MCF 10A (cell line): ENCODE measurements at places on chromosomes 2 and 18.
A peak's percentile ranks its signal among the peaks of the same experiment; 100 is the strongest.

GRCh38 chr2:130834091-130834930 is 2.4 kb upstream of the ARHGEF4 start:
- peak; percentile 14 for DNase-seq

DNA sequence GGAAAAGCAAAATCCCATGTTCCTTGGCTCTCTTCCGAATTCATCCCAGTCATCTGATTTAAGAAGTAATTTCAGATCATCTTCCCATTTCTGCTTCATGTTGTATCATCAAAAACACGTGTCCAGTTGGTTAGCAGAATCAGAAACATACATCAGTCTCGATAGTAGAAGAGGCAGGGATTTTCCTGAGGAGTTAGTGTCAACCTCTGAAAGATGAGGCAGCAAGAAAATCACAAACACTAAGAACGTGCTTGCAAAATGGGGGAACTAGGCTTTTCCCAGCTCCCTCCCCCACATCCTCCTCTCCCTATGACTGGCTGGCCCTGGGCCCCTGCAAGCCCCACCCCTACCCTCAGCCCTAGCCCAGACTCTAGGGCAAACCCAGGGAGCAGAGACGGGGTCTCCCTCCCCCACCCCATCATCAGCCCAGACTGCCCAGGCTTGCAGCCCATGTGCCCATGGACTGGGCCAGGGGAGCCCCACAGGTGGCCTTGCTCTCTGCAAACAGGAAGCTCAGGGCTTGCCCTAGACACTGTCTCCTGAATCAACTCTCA is 161.0 kb upstream of the ID2 start:
- DNase-seq = no peak

DNA sequence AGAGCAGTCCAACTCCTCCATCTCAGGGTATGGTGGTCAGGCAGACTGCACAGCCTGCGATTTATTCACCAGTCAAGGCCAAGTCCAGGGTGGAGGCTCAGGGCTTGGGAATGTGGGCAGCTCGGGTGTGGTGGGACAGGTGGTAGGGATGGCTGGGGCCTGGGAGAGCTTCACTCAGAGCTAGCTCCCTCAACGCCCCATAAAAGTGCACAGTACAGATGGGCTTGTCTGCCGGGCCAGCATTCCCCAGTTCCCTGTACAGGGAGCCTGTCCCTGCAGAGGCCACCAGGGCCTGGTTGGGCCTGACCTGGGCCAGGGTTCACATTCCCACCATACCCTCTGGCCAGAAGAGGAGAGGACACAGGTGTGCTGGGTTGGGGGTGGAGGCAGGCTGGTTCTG is 49.2 kb upstream of the OTOS start:
- DNase-seq = no peak

DNA sequence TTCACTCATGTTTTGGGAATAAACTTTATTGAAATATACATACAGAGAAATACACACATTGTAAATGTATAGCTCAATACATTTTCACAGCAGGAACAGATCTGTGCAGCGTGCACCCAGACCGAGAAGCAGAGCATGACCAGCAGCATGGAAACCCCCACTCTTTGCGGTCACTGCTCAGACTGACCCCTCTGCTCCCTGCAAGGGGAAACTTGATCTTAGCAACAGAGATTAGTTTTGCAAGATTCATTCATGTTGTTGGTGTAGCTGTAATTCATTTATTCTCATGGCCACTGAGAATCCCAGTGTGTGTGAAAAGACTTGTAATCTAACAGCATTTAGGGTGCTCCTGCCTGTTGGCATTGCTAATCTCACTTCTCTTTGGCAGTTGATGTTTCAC is 35.2 kb downstream of the LPIN1 start:
- DNase-seq = no peak

DNA sequence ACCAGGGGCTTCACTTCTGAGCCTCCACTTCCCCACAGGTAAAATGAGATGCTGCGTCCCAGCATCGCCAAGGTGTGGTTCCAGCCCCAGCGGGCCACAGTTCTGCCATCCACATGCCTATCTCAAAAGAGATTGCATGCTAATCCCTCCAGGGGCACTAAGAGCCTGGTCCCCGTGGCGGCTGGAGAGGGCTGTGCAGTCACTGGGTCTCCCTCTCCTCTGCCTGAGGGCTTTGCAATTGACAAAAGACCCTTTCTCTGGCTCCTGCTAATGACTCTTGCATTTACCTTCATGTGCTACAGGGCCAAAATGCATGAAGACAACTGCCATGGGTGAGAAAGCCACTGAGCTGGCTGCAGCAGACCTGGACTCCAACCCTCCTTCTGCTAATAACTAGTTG is 18.5 kb downstream of the ZBTB7C start:
- DNase-seq = no peak

- DNase-seq = no peak
Observed at GRCh38 chr18:38453880-38454279, 888.3 kb upstream of the CELF4 start.

DNA sequence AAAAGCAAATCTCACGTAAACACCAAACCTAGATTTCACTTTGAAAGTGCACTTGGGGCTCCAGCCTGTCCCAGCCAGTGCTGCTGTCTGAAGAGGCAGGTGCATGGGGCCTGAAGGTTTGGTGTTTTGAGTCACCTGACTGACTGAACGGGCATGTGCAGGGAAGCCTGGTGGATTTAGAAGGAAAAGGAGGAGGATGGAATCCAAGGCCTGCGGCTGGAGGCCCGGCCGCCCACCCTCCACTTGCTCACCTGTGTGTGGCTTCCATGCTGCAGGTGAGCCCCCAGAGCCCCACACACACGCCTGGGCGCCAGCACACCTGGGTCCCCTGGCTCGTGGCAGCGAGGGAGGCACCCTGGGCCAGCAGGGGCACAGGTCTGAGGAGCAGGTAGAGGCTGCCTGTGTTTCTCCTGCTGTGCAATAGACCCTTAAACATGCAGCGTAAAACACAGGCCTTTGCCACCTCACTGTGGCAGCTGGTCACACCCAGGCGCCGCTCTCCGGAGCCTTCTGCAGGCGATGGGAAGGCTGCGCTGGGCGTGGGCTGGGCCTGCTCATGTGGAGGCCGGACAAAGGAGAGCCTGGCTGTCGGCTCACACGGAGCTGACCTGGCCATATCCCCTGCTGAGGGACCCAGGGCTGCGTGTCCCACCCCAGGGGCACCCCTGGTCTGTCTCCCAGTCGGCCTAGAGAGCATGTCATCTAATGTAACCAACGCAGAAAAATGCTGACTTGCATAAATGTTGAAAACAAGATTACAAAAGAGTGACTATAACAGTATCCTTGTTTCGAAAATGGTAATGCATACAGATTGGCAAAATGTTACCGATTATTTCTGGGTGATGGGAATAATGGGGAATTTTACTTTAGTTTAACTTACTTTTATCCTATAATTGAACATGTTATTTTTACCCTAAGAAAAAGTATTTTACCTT is 71.3 kb downstream of the TMEM18 start:
- DNase-seq = no peak

GRCh38 chr18:73950116-73950700 is 197.4 kb downstream of the FBXO15 start:
- no peak for DNase-seq
